ENCODE measurements at places on chromosomes 1 and 21. TPM values are rescaled to one million over a fixed set of nuclear protein-coding genes. Genes with fewer than 3 reads are reported as not detected.

KCNJ15 gene
- total RNA-seq, result 0.33 TPM

RASAL2 gene
- 8.2 TPM for total RNA-seq

CNR2 gene
- total RNA-seq, result not detected

MASP2 gene
- not detected for total RNA-seq

GPR153 gene
- total RNA-seq, result 1.1 TPM

ANGPTL7 gene
- total RNA-seq, result 2.7 TPM

MMP23B gene
- 0.62 TPM for total RNA-seq

CDA gene
- total RNA-seq, result 1.3 TPM

KRTAP19-7 gene
- not detected for total RNA-seq

CDC14A gene
- total RNA-seq, result 4.7 TPM

BCL2L15 gene
- total RNA-seq, result not detected

LRRC71 gene
- total RNA-seq, result not detected

LRRIQ3 gene
- 0.56 TPM for total RNA-seq

CLCNKB gene
- total RNA-seq, result not detected

CRYAA gene
- total RNA-seq, result not detected

PLEKHN1 gene
- not detected for total RNA-seq

S100A1 gene
- 492 TPM for total RNA-seq

PTTG1IP gene
- 217 TPM for total RNA-seq

GJA4 gene
- total RNA-seq, result 41.4 TPM

DPT gene
- total RNA-seq, result 21.8 TPM

GNAT2 gene
- not detected for total RNA-seq

RXFP4 gene
- total RNA-seq, result not detected

SLC25A34 gene
- 17.2 TPM for total RNA-seq

ABCG1 gene
- 3.4 TPM for total RNA-seq

LGALS8 gene
- 13.0 TPM for total RNA-seq

IVNS1ABP gene
- total RNA-seq, result 38.1 TPM

FAM72C gene
- 0.61 TPM for total RNA-seq

FCRL6 gene
- total RNA-seq, result not detected

BSND gene
- total RNA-seq, result not detected

DNAJC6 gene
- total RNA-seq, result not detected

UBE2U gene
- not detected for total RNA-seq

UBL4B gene
- total RNA-seq, result not detected

SLC35A3 gene
- 10.3 TPM for total RNA-seq

SYDE2 gene
- total RNA-seq, result 5.6 TPM
